Effector memory CD8-positive, alpha-beta T cell (primary cell): ENCODE measurements at places on chromosomes 11 and 22.

GRCh38 chr11:34476849-34477248 is 36.7 kb downstream of the ELF5 start:
- DNase-seq = no peak

DNA sequence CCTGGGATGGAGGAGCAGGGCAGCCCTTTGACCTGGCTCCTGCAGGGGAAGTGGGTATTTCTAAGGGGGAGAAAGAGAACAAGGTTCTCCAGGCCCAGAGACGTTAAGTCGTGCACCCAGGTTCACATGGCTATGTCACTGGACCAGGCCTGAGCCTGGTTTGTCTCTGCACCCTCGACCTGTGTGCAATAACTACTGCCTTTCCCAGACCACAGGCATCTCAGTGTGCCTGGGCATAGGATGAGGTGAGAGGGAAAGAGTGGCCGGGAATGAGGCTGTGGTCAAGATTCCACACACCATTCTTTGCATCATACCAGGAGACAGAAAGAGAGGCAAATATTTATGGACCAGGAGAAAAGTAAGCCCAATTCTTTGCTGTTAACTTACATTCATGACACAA is 66.8 kb downstream of the PRR5L start:
- DNase-seq = no peak

- DNase-seq = no peak
These were observed 109.1 kb upstream of the TIMP3 start for GRCh38 chr22:32692371-32692770.

- no peak for DNase-seq
These were observed 2.4 kb upstream of the FGF3 start for GRCh38 chr11:69821511-69822040.

DNA sequence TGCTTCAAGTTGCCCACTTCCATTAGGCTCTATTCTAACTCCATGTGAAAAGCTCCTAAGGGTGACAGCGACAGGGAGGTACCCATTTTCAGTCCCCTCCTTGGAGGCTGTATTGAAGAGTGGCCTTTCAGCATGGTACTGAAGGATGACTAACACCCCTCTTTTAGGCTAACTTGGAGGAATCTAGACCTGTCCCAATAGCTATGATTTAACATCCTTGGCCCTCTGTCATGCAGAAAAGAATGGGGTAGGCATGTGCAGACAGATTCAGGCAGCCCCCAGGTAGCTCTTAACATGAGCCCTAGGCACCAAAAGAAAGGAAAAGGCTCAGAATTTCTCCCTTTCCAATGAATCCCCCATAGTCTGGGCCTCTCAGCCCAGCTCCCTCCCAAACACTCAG is 89.3 kb upstream of the AMOTL1 start:
- no peak for DNase-seq
